NT2/D1 (cell line): ENCODE measurements at places on chromosomes 4 and X.

DNA sequence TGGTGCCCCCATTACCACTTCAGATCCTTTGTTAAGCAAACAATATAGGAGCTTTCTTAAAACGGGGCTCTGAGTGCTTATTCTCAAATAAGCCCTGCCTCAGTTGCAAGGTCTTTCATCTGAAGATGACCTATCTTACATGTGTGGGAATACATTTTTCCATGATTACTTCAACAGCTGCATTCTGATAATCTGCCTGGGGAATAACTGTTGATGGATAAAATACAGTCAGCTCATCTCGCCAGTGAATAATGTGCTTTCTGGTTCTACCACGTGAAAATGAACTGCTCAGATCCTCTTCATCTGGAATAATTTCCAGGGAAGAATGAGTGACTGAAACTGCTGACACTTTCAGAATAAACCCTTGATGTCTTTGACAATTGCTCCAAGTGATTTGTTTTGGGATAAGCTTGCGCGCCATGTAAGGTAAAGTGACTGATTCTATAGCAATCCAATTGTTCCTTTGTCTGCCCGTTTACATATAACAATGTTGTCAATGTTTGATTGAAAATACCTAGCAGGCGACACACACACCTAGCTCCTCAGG, 161.3 kb downstream of the RTL9 start:
- DNase-seq = no peak

DNA sequence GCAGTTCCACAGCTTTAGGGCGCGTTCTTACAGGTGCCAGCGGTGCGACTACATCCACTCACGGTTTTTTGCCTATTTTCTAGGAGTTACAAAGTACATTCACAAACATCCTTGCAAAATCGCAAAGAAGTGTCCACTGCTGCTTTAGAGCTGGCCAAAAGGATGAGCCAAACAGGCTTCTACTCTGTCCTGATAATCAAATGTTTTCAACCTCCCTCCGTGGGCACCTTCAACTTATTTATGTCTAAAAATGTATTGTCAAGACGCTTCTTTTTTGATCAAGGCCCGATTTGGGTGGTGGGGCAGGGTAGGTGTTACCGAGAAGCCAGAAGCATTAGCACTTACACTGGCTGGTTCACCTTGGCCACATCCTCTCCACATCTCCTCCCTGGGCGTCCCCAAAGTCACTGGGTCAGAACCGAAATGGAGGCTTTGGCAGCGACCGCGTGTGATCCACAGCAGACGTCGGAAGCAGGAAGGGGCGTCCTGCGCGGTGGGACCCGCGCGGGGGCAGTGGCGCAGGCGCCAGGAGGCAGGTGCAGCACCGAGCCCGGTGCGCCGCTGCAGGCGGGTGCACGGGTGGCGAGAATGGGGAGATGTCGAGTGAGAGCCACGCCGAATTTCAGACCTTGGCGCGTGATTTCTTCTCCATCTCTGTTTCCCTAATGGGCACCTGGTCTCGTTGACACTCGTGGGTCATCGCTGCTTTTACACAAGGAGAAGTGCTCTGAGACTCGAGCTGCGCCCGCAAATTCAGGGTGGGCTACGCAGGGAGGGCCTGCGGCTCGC, 16.9 kb downstream of the NKX3-2 start:
- no peak for DNase-seq

GRCh38 chr4:103499094-103499493, 220.7 kb downstream of the TACR3 start:
- no peak for DNase-seq

GRCh38 chr4:6165766-6166165, 34.6 kb downstream of the JAKMIP1 start:
- DNase-seq = no peak

DNA sequence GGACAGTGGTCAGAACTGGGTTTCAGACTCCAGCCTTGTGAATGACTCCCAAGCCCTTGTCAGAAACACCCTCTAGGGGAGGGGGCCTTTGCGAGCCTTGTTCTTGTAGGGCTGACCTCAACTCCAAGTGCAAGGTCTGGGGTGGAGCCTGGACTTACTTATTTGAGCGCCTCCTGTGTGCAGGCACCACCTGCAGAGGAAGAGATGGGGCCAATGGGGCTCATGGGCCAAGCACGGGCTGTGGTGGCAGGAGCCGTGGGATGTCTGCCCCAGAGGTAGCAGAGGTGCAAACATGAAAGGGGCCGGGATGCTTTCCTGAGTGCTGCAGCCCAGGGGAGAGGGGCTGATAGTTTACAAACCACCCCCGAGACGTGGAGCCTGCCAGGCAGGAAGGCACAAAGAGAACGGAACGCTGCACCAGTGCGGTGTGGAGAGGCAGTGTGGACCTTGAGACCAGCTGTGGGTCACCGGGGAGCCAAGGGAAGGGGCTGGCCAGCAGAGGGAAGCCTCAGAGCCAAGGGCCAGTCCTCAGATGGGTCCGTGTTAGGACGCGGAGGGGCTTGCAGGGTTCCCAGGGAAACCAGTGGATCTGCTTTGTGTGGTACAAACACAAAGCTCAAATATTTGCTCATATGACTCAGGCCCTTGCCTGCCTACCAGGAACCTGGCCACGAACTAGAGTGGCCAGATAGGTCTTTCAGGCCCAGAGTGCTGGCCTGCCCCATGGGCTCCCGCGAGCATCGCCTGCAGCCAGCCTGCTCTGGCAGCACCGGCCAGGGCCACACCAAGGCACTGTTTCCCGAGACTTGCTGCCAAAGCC, 8.7 kb upstream of the TADA2B start:
- DNase-seq = no peak

GRCh38 chrX:153333266-153333665, 687 bp upstream of the ZNF275 start:
- DNase-seq = no peak

GRCh38 chr4:88017516-88018297, 10.3 kb downstream of the PKD2 start:
- no peak for DNase-seq

DNA sequence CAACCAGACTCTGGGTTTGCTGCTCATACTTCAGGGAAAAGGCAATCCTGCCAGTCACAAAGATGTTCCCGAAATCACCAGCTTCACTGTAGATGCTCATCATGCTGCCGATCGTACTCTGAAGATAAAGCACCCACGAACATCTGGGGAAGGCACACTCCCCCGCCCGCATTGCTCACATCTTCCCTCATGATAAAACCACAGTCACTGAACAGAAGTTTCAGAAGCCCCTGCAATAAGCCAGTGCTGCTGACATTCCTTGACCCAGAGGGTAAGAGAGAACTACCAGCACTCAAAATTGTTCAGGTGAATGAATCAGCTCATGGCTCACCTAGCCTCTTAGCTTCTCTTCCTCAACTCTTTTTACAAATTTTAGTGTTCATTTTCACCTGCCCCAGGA, 43.1 kb downstream of the SRPX2 start:
- no peak for DNase-seq

GRCh38 chr4:148557793-148558192, 115.6 kb upstream of the NR3C2 start:
- no peak for DNase-seq

- DNase-seq = no peak
Measured at GRCh38 chrX:15188039-15188438, 81.8 kb downstream of the ASB9 start.

GRCh38 chrX:102866981-102867656, 70.0 kb upstream of the RAB40AL start:
- no peak for DNase-seq

DNA sequence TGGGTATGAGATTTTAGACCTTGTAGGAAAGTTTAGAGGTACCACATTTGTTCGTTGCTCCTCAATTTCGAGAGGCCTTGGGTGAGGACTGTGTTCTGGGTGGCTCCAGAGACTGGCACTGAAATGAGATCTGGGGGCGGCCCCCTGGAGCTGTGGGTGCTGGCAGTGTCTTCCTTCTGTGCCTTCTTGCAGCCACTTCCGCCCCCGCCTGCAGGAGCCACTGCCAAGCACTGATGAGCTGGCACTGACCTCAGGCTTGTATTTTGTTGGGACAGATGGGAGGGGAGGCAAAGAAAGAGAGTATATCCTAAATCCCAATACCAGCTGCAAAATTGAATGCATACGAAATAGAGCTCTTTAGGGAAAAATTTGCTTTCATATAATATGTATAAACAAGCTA, 64.5 kb upstream of the CLDN34 start:
- no peak for DNase-seq

- DNase-seq = no peak
Measured at GRCh38 chr4:96097040-96097607, 257.2 kb downstream of the PDHA2 start.

DNA sequence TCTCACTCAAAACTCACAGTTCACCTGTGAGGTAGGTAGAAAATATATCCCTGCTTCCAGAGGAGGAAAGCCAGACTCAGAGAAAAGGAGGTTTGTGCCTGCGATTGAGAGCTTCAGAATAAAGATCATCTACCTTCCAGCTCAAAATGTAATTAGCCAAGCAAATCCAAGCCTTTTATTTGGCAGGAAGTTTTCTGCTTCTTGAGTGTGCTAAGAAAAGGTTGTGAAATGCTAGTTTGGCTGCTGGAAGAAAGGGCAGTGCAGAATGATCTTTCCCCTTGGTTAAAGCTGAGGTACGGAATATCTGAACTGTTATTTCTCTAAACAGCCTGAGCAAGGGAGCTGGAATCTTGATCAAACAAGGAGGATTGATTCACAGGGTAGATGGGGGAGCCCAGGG, 59.7 kb upstream of the VCX3B start:
- no peak for DNase-seq

- DNase-seq = no peak
Measured at GRCh38 chr4:74031576-74031975, 6.9 kb downstream of the CXCL3 start.

DNA sequence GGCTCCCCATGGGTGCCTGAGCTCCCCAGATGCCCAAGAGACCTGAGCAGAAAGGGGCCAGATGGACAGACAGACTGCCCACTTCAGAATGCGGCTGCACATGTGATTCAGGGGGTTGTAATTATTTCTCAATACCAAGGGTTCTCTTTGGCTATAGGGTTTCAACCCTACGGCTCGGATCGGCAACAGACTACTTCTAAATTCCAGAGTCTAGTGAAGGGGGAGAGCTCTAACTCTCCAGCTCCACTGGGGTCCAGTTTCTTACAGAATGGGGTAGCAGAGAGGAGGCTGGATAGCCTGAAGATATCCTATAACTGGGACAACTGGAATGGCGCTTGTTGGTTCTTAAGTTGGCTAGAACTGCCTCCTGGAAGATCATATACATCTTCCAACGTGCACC, 136.3 kb downstream of the MGST2 start:
- no peak for DNase-seq

DNA sequence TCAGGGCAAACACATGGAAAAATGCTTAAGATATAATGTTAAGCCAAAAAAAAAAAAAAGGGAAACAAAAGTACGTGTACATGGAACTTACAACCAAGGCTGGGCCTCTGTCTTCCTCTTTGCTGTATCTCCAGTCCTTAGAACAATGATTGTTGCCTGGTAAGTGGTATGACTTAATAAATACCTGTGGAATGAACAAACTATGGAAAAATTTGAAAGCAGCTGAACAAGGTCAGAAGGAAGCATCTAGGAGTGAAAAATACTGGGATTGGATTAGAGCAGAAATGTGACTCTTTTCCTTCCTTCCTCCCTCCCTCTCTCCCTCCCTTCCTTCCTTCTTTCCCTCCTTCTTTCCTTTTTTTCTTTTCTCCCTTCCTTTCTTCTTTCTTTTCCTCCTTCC, 54.2 kb upstream of the SMIM10 start:
- DNase-seq = no peak
